IPS DF 19.7 (cell line): ENCODE measurements at places on chromosomes 1 and 21.

- no peak for DNase-seq
Observed at GRCh38 chr1:116733476-116734365, 20.5 kb upstream of the CD2 start.

DNA sequence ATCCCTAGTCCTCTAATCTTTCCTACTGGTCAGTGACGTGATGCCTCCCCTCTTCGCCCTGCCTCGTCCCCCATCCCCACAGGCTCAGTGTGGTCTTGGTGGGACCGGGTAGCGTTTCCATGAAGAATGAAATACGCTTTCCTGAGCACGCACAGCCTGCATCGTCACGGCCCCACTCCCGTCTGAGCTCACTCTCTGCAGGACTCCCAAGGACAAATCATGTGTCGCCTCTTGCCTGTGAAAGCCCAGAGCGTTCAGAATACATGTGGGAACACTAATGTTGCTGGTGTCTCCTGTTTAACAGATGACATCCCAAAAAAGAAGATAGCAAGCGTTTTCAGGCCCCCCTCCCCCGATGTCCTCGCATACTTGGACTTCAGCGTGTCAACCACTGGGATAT lies 49.2 kb downstream of the S100B start:
- no peak for DNase-seq

- no peak for DNase-seq
Observed at GRCh38 chr21:45042664-45043161, 31.7 kb upstream of the ADARB1 start.

- no peak for DNase-seq
Observed at GRCh38 chr1:242468784-242469183, 55.7 kb downstream of the PLD5 start.

DNA sequence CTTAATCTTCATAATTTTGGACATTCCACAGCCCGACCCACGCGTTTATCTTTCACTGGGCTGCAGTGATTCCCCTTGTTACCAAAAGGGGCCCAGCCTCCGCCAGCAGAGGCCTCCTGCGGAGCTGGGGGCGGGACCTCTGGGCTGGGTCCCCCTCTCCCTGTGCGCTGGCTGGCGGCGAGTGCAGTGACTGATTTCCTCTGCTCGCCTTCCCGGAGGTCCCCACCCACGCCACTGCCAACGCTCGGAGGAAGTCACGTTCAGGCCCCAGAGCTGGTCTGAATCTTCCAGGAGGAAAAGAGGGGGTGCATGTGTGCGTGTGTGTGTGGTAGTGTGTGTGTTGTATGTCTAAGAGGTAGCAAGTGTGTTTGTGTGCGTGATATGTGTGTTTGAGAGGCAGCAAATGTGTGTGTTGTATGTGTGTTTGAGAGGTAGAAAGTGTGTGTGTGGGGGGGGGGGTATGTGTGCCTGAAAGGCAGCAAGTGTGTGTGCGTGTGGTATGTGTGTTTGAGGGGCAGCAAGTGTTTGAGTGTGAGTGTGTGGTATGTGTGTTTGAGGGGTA lies 35.0 kb upstream of the JAK1 start:
- DNase-seq = no peak

- DNase-seq = no peak
Observed at GRCh38 chr1:168008595-168008994, 71.7 kb upstream of the MPC2 start.

DNA sequence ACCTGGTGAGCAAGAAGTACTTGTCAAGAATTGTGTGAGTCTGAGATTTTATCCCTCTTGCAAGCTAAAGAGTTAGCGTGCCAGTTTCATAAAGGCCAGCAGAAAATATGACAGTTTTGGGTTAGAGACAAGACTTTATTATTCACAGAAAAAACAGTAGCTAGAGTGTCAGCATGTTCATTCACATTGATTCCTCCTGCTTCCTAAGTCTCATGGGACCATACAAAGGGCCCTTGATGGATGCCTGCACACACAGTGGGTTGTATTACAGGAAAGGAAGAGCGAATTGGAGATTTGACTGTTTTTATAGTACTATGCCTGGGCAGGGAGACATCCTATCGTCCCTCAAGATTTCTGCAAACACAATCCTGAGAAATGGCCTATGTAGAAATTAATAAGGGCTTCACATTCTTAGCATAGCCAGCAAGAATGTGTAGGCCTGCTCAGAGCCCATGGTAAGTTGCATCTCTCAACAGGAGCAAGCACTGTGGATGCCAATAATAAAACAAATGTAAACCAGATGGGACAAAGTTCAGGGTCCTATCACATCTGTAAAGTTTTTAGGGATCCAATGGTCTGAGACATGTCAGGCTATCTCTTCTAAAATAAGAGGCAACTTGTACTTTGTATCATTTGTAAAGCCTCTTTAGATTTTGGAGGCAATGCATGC lies 4.0 kb upstream of the ASPM start:
- DNase-seq = no peak

GRCh38 chr1:163202833-163203451 lies at the start of gene RGS5:
Gene RGS5, minus strand, starts transcription at chr1:163202916. Its CDS starts 81 bp downstream, at chr1:163202835.
- DNase-seq = peak; percentile 90

DNA sequence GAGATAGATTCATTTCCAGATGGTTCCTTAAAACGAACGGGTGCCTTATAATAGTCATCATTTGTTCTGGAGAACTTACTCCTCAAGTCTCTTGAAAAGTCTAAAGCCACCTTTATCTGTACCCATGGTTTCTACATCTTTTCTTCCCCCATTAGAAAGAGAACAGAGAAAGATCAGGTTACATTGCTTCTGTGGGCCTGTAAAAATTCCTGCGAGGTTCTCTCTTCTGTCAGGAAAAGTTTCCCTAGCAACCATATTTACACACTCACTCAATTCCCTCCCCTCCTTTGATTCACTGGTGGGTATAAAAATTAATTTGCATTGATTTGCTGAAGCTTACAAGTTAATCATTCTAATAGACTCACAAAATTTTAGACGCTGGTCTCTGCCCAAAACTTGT lies 6.7 kb downstream of the PHC2 start:
- no peak for DNase-seq

DNA sequence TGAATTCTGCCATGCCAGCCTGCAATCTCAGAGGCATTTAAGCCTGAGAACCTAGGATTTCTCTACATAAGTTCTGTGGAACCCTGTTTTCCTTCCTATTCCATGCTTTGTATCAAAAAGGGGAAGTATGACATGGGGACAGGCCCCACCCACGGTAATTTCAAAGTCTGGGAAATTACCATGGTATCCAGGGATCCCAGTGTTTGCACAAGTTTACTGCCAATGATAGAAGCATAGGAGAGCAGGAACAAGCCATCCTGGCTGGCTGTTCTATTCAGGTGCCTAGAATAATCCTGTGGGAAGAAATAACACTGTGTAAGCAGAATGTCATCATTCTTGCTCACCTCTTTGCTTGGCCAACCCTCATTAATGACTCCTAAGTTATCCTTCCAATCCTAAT lies 53.8 kb upstream of the ATP1B1 start:
- DNase-seq = no peak

DNA sequence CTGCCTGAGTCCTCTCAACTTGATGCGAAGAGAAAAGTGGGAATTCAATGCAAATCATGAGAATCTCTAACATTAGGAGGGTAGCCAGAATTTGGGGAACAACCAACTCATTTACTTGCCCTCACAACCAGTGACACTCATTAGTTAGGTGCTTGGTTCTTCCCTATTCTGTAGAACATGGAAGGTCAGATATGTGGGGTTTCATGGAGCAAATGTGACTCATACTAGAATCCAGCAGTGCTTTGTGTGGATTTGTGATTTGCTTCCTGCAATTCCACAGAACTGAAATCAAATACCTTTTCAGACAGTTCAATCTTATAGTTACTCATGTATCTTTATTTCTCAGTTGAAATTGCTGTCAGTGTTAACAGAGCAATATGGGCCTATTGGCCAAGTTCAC lies 6.9 kb upstream of the ETV3 start:
- DNase-seq = no peak

- DNase-seq = no peak
Observed at GRCh38 chr1:3992103-3992556, 92.1 kb upstream of the C1orf174 start.

DNA sequence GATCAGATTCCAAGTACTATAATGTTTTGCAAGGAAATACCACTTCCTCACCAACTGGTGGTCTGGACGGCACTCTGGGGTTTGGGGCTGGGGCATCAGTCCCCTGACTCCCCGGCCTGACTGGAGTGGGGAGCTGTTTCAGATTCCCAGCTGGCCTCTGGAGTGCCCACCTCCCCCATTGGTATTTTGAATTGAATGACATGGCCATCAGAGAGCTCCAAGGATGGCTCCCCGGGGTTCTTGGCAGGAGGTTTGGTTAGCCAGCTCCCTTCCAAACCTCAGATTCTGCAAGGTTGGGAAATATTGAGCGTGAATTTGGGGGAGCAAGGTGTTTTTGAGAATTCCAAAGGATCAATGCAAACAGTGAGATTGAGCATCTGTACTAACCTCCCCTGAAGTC lies 2.2 kb upstream of the INAVA start:
- no peak for DNase-seq

- DNase-seq = no peak
Observed at GRCh38 chr1:62727656-62728407, 39.6 kb upstream of the DOCK7 start.

GRCh38 chr1:174364996-174365736 lies 82.6 kb upstream of the GPR52 start:
- no peak for DNase-seq

DNA sequence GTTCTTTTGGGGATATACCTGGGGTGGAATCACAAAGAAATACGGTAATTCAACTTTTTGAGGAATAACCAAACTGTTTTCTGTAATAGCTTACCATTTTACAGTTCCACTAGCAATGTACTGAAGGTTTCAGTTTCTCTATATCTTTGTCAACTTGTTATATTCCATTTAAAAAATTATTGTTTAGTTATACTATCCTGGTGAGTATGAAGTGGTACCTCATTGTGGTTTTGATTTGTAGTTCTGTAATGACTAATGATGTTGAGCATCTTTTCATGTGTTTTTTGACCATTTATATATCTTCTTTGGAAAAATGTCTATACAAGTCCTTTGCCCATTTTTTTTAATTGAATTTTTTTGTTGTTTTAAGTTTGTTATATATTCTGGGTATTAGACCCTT lies 39.4 kb downstream of the MAST2 start:
- no peak for DNase-seq

GRCh38 chr21:31698461-31698860 lies 33.5 kb downstream of the SCAF4 start:
- DNase-seq = no peak

DNA sequence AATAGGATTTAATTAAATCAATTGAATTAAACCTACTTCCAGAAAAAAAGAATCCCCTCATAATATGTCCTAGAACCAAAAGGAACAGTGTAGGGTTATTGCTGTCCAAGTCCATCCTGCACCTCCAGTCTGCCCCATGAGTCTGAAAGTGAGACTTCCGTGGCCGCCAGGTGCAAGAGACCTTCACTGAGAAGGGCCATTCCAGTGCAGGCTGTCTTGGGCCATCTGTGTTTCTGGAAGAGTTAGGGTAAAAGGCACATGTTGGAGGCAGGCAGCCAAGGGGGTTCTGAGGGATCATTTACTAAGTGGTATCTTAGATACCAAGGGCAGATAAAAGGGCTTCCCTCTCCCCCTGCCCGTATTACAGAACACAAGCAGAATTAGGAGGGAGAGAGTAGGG lies 31.0 kb downstream of the UBE2T start:
- DNase-seq = no peak

DNA sequence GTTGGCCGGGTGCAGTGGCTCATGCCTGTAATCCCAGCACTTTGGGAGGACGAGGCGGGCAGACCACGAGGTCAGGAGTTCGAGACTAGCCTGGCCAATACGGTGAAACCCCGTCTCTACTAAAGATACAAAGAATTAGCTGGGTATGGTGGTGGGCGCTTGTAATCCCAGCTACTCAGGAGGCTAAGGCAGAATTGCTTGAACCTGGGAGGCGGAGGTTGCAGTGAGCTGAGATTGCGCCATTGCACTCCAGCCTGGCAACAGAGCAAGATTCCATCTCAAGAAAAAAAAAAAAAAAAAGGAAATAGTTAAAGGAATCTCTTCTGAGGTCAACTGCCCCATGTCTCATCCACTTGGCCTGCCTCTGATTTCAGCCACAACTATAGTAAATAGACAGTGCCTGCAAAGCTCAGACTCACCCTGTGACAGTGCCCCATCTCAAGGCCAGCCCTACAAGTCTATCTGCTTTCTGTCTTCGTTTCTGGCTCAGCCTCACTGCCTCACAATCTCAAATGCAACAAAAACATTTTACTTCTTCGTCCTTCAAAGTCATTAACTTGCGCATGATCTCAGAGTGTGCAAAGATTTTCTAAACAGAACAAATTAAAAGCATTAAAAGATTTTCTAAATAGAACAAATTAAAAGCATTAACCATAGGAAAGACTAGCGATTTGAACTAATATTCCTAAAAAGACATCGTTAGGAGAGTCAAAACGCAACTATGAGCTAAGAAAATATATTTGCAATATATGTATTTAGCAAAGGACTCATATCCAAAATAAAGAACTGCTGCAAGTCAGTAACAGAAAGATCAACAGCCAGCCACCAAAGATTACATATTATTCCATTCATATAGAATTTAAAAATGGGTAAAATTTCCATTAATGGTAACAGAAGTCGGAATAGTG lies 65.0 kb upstream of the PRDX6 start:
- DNase-seq = no peak

DNA sequence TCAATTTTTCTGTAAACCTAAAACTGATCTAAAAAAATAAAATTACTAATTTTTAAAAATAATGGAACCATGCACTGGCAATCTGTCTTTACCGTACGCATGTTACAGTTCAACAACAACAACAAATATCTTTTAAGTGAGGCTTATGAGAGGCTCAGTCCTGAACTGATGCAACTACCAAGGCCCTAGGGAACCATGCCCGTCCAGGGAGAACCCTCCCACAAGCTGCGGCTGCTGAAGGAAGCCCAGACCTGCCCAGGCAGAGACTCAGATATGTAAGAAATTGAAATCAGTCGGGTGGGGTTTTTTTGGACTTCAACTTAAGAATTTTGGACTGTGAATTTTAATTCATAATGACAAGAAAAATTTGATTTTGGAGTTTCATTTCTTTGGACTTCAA lies 91.1 kb downstream of the NPHP4 start:
- no peak for DNase-seq

- DNase-seq = no peak
Observed at GRCh38 chr21:29637134-29637533, 302.7 kb downstream of the GRIK1 start.

DNA sequence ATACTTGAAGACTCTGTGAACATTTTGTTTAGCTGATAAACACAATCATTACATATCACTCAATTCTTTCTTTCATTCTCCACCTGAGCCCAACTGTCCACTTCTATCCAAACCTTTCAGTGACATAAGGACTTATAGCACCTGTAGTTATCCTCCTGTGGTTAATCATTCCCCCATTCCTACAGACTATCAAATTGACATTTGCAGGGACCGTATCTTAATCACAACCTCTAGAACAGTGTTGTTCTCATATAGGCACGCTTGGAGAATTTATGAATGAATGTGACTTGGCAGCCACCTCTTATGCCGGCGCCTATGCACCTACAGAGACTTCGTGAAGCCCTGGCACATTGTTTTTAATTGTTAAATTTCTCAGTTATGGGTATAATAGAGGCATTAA lies 83.9 kb upstream of the CXADR start:
- DNase-seq = no peak

DNA sequence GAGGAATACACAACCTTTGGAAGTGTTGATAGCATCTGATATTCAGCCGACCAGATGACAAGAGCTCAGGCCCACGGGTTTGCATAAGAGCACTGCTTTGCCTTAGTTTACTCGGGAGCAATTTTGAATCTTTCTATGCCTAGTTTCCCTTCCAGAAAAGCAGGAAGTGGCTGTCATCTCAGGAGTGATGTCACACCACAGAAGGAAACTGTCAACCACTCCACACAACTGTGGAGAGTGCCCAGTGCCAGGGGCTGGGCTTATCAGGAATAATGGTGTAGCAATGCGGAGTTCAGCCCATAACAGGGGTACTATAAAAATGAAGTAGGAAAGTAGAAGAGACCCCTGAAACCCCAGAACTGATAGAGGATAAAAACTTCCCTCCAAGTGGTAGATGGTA lies 28.4 kb downstream of the NTPCR start:
- DNase-seq = no peak
